ENCODE measurements at places on chromosomes 5 and 9. TPM values are rescaled to one million over a fixed set of nuclear protein-coding genes. Genes with fewer than 3 reads are reported as not detected.
A peak's percentile ranks its signal among the peaks of the same experiment; 100 is the strongest.

DNA sequence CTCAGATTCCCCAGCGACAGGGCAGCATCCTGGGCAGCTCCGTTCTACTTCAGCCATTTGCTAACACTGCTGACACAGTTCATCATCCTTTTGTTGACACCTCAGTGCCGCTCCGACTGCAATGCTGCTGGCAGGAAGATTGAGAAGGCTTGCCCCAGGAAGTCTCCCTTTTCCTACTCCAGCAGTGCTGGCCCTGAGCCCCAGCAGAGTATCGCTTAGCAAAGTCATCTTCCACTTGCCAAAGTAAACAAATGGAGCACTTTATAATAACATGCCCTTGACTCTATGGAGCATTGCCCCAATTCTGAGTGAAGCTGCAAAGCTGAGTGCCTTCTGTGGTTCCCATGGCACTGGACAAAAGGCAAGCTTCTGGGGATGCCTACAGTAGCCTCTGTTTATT, 32.2 kb downstream of the PRLR start:
- peak; percentile 33 for DNase-seq

- DNase-seq = no peak
Measured at GRCh38 chr5:15439801-15440200, 60.2 kb upstream of the FBXL7 start.

DNA sequence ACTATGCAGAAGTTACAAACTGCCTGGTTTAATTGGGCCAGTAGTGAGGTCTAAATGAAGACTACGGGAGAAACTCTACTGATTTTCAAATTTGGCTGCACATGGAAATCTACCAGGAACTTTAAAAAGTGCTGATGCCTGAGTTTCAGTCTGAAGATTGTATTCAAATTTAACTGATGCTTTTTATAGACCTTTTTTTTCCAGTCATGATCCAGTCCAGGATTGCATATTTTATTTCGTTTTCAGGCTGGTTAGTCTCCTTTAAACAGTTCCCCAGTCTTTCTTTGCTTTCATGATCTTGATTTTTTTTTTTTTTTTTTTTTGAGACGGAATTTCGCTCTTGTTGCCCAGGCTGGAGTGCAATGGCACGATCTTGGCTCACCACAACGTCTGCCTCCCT, 23.7 kb upstream of the SPZ1 start:
- no peak for DNase-seq

DNA sequence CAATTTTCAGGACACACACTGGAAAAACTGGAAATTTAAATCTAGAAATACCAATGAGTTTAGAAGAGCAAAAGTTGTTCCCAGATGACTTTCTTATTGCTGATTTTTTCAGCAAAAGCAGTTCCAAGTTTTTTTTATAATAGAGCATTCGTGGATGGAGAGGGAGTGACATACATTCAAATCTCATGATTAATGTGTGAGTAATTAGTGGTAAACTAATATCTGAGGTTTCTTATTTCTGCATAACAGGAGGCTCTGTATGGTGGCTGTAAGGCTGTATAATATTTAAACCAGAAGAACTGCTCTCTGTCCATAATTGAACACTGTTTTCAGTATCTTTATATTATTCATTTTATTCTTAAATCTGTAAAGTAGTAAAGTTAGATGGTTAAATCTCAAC, 25.8 kb downstream of the LYSMD3 start:
- no peak for DNase-seq

DNA sequence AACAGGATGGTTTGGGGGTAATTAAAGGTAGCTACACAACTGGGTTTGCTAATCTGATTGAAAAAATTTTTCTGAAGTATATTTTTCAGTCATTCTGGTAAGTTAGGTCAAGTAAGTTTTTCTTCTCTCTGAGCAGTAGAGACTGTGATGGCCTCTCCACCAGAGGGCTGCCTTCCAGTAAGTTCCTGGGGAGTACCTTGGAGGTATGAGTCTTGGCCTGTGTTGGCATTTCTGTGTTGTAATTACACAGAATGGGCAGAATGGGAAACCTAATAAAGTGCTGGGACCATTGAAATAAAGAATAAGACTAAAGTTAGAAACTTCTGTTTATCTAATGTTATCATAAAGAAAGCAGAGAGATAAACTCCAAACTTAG, 430.8 kb downstream of the ARHGEF28 start:
- DNase-seq = no peak

DNA sequence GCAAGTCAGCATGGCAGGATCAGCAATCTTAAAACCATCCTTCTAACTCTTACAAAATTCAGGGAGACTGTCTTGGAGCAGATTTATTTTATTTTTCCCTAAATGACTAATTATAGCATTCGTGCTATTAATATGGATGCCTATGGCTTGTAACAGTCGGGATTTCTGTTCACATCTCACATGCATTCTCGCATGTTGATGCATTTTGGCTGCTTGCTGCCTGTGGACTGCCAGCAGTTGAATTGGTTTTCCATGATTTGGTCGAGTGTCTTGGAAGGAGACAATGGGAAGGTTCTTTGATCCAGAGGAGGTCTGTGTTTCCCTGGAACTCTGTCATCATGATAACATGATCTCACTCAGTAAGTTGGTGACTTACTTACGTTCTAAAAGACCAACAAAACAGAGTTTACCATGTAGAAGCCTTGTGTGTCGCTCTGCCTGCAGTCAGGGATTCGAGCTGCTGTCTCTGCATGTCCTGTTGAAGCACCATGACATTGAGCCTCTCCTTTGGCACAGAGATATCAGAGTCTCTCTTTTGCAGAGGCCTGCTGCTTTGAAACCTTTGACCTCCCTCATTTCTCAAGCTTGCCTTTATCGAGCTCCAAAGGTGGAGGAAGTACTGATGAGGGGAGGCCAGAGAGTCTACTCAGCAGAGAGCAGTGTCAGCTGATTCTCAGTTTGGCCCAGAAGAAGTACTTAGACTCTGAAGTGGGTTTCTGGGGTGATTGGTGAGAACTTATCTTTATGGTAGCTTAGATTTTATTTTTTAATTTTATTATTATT, 82.4 kb downstream of the ARHGAP26 start:
- no peak for DNase-seq

DNA sequence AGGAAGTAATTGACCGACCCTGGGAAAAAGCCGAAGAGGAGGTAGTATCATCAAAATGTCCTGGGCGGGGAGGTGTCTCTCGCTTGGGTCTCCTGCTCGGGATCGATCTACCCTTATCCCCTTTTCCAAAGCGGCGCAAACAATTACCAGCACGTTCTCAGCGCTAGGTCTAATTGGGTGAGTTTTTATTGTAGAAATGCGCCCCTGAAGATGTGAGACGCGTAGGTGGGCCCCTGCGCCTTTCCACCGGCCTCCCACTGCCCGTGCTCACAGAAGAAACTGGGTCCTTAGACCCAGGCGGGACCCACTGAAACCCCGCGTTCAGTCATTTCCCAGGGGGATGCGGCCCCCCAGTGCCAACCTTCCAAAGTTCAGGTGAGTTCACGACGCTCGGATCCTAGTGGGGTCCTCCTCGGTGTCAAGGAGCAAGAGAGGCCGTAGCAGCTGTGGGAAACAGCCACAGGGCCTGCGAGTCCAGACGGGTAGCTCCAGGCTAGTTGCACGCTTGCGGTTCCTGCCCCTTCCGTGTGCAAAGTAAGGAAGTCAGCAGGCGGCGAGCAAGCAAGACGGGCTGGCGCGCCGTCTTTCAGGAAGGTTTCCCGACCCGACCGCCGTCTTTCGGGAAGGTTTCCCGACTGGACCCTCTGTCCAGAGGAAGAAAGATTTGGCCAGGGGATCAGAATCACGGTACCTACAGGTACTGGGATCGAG, 1.5 kb downstream of the SMIM32 start:
- no peak for DNase-seq

- DNase-seq = no peak
Measured at GRCh38 chr5:76617229-76617628, 6.0 kb downstream of the F2RL2 start.

- peak; percentile 73 for DNase-seq
Measured at GRCh38 chr9:92808726-92809451, 44.3 kb upstream of the BICD2 start.

DNA sequence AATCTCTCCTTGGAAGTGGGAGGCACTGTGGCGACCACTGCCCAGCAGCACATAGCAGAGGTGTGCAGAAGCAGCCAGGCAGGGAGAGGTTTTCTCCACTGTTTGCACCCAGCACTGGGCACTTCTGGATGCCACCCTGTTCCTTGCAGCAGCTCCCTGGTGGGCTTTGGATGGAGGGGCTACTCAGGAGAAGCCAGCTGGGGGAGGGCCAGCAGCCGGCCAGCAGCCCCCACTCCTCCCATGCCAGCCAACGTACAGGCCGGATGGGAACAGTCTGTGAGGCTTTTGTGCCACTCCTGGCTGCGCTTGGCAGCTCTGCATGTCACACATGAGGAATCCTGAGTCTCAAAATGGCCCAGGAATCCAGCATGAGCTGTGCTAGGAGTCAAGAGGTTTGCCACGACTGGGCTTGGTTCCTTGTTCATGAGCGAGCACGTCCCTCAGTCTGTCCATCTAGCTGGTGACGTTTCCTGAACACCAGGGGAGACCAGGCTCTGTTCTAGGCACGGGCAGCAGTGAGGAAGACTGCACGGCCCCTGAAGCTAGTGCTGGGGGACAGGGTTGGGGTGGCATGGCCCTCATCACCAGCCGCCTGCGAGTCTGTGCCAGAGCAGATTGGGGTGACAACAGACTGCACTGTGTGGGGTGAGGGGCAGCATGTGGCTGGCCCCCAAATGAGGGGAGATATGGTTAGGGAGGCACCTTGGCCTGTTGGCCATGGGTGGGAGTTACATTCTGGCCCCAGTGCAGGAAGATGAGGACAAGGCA, 10.1 kb downstream of the PHF2 start:
- DNase-seq = no peak

GRCh38 chr5:59333416-59333815, 560.1 kb downstream of the PDE4D start:
- no peak for DNase-seq

DNA sequence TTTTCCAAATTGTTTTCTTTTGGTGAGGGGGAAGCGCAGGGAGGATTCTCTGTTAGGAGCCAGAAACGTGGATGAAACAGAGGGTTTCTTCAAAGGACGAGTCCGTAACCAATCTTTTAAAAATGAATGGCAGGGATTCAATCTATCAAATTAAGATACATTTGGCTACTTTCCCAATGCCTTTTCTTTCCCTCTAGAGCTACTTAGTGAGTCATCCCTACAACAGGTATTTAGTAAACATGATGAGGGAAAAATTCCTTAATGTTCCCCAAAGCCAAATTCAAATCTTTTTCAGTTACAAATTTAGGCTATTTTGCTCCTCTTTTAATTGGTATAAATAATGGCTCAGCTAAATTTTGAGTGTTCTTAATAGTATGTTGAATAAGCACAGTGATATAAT, 366.4 kb upstream of the RIOK2 start:
- no peak for DNase-seq

GRCh38 chr5:6110441-6111005, 267.8 kb downstream of the MED10 start:
- DNase-seq = no peak

The FBXO4 gene
- polyA plus RNA-seq = 12.7 TPM

The SUB1 gene
- polyA plus RNA-seq = 390 TPM

The OR2Y1 gene
- not detected for polyA plus RNA-seq

The CAVIN4 gene
- polyA plus RNA-seq = 3.0 TPM

The BSPRY gene
- 9.6 TPM for polyA plus RNA-seq

The ADAMTS12 gene
- polyA plus RNA-seq = 14.8 TPM
